Amniotic stem cell (primary cell): ENCODE measurements at places on chromosomes 16 and 17.

DNA sequence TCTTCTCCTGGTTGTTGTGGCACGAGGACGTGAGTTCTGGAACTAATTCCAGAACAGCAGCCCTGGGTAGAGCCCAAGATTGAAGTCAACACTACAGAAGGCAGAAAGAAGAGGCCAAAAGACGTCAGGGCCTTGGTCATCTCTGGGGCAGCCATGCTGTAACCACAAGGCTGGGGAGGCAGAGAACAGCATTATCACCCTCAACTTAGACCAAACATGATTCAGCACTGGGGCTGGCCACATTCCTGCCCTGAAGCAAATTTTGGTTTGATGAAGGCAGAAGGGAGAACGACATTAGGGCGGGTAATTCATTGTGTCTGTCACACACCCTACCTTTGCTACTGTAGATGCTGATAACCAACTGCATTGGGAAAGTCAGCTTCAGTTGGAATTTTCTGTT is 9.7 kb upstream of the ALOX15B start:
- DNase-seq, result no peak

- no peak for DNase-seq
Observed at GRCh38 chr16:11602321-11602720, 15.6 kb upstream of the LITAF start.

- no peak for DNase-seq
Observed at GRCh38 chr17:16915752-16916556, 56.0 kb downstream of the TNFRSF13B start.

- peak; percentile 30 for DNase-seq
Observed at GRCh38 chr17:81923302-81924260, 4.0 kb downstream of the MAFG start.

DNA sequence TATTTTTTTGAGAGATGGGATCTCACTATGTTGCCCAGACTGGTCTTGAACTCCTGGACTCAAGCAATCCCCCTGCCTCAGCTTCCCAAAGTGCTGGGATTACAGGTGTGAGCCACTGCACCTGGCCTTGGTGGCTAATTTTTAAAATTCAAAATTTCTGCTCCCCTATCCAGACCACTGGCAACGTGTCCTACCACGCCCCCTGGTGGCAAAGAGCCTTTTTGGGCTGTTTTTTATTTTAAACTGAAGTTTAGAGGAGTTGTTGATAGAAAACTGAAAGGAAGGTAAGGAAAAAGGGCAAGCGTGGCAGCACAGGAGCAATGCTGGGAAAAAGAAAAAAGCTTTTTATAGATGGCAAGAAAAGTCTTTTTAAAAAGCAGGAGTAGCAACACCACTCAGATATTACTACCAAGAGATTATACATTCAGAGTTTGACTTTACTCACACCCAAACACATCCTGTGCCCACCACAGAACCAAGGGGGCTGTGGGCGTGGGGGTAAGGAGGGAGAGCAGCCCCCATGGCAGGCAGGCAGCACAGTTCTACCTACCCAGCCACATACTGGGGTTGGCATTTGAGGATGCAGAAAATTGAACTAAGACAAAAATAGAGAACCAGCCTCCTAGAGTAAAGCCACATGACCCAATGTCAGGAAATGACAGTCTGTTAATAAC is 4.2 kb upstream of the MXRA7 start:
- DNase-seq, result no peak

GRCh38 chr17:14359163-14360020 is 58.5 kb downstream of the HS3ST3B1 start:
- DNase-seq, result no peak

DNA sequence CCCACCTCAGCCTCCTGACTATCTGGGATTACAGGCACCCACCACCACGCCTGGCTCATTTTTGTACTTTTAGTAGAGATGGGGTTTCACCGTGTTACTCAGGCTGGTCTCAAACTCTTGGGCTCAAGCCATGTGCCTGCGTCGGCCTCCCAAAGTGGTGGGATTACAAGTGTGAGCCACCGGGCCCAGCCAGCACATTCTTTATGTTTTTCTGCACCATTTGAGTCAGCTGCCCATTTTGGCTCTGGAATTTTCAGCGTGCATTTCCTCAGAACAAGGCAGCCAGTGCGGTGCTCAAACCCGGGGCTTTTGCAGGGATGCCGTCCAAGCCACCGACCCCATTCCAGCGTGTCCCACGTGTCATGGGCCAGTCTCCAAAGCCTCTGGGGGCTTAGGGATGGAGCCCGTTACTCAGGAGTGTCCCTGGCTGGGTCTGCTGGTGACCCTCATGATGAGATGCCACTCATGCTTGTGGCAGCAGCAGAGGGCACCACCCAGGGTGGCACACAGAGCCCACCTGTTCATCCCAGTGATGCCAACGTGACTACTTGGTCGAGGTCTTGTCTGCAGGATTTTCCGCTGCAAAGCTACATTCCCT is 3.7 kb upstream of the RAB40C start:
- no peak for DNase-seq

GRCh38 chr17:66302761-66303626 is 581 bp downstream of the PRKCA start:
- DNase-seq, result no peak

DNA sequence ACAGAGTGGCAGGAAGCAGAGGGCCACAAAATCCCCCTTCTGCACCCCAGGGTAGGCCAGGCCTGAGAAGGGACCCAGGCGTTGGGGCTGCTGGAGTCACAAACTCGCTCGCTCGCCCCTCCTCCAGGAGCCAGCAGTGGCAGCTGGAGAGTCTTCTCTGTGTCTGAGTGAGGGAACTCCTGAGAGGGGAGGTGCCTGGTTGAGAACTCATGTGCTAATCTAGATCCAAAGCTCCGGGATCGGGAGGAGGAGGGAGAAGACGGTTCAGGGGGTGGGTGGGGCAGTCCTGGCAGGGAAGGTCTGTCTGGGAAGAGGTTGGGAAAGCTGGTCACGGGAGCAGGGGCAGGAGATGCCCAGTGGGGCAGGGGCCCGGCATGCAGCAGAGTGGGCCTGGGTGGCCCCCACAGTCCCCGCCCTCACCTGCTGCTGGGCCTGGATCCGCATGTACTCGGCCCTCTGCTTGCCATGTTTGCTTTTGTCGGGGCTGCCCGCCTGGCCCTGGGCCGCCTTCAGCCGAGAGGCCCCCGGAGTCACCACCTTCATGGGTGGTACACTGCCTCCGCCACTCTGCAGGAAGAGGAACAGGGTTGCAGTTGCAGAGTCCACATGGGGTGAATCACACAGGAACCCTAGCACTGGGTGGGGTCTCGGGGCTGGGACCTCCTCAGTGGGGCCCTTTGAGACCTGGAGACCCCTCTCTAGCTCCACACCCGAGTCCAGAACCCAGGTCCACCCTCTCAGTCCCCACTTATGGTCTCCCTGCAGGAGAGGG is 62.2 kb downstream of the SRCIN1 start:
- DNase-seq, result no peak

GRCh38 chr16:10926867-10927266 is 15.4 kb downstream of the DEXI start:
- DNase-seq, result no peak

DNA sequence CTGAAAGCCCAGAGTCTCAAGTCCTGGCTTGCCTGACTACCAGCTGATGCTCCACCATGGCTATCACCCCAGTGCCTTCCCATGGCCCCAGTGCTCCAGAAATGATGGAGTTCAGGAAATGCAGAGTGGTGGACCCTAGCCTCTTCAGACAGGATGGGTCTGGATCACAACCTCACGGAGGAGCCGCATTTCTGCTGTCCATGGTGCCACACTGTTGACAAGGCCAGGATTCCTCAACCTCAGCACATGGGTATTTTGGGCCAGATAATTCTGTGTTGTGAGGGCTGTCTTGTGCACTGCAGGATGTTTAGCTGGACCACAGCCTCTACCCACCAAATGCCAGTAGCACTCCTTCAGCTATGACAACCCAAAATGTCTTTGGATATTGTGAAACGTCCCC is 6.7 kb upstream of the CRHR1 start:
- DNase-seq, result no peak

- no peak for DNase-seq
Observed at GRCh38 chr17:28940675-28941074, 10.6 kb downstream of the PHF12 start.

DNA sequence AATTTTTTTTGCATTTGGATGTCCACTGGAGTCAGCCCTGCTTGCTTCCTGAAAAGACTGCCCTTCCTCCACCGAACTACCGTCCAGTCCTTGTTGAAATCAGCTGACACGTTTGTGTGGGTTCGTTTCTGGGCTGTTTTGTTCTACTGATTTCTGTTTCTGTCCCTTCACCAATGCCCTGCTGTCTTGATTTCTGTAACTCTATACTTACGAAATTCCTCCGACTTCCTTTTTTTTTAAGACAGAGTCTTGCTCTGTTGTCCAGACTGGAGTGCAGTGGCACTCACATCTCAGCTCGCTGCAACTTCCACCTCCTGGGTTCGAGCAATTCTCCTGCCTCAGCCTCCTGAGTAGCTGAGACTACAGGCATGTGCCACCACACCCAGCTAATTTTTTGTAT is 8.4 kb upstream of the GAA start:
- no peak for DNase-seq

GRCh38 chr16:67372664-67373063 is 20.6 kb downstream of the TPPP3 start:
- DNase-seq, result no peak

GRCh38 chr17:39996800-39997199 is 16.2 kb downstream of the PSMD3 start:
- no peak for DNase-seq

GRCh38 chr16:727291-727977 is 528 bp downstream of the HAGHL start:
- no peak for DNase-seq

DNA sequence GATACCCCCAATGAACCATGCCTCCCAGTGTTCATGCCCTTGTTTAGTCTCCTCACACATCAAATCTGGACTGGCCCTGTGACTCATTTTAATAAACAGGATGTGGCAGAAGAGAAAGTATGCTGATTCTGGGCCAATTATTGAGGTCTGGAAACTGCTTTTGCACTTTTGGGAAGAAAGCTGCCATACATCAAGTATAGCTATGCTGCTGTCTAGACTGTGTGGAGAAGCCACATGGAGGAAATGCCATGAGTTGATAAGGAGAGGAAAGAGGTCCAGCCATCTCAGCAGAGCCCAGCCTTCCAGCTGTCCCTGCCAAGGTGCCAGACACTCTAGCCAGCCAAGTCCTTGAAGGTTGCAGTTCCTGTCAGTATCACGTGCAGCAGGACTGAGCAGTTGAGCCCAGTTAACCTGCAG is 16.7 kb downstream of the RPRML start:
- DNase-seq, result peak; percentile 11

- DNase-seq, result peak; percentile 85
Observed at GRCh38 chr17:61416540-61417363, 17.1 kb downstream of the TBX2 start.

- DNase-seq, result no peak
Observed at GRCh38 chr16:4338712-4339299, 12.3 kb downstream of the PAM16 start.

- DNase-seq, result no peak
Observed at GRCh38 chr16:75228143-75228976, 9.6 kb downstream of the CTRB1 start.

- DNase-seq, result no peak
Observed at GRCh38 chr16:6753553-6753952, 579.1 kb upstream of the RBFOX1 start.

DNA sequence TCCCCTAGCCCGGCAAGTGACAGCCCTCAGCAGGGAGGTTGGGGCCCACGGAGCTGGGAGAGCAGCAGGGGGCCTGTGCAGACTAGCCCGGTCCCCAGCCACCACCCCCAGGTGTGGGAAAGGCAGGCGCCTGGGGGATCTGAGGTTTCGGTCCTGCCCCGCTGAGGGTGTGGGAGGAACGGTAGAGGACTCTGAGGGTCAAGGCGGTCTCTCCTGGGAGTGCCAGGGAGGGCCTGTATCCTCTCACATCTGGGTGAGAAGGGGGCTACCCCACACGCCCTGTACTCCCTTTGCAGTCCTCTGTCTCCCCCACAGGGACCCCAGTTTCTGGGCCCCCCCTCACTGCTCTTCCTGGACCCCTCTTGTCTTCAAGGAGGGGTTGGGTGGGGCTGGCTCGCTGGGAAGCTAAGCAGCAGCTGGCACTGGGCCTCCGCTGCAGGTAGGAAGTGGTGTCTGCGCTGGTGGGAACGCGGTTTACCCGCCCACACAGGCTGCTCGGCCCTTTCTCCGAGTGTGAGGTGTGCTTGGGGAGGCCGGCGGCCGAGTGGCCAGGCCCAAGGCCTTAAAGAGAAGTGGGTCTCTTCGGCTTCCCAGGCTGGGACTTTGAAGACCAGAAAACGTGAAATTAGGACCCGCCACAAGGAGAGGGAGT is 15.4 kb downstream of the CD7 start:
- no peak for DNase-seq
